ENCODE measurements at places on chromosomes 3 and 15.
A peak's percentile ranks its signal among the peaks of the same experiment; 100 is the strongest.

- DNase-seq, result no peak
Measured at GRCh38 chr15:99340347-99340746, 89.1 kb downstream of the LRRC28 start.

GRCh38 chr3:120203016-120203415 is 82.0 kb downstream of the GPR156 start:
- peak; percentile 65 for DNase-seq

DNA sequence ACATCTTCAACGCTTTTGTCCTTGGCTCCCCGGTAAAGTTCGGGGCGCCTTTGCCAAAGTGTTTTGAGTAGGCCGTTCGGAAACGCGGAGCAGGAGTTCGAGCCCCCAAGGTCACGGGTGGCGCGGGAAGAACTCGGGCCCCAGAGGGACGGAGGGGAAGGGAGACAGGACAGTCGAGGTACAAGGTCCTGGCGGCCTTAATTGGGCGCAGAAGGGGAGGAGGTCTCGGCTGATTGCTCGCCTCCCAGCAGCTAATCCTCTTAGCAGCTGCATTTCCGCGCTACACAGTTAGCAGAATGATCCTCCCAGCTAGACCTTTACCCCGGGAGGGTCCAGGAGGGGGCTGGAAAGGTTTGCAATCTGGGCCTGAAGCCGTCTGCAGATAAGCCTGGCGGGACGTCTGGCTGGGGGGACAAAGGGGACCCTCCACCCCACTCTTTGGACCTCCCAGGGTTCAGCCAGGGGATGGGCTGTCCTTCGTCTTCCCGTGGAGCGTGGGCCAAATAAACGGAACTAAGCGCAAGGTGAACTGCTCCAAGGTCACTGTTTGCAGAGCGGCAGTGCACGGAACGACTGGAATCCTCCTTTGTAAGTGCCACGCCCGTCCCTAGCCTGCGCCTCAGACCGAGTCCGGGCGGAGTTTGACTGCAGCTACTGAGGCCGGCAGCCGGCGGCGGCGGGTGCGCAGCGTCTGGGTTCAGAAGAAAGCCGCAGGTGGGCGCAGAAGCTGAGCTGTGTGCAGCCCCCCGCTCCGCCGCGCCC is 7.2 kb downstream of the EOMES start:
- DNase-seq, result no peak

GRCh38 chr3:37715358-37715757 is 146.3 kb upstream of the CTDSPL start:
- no peak for DNase-seq

DNA sequence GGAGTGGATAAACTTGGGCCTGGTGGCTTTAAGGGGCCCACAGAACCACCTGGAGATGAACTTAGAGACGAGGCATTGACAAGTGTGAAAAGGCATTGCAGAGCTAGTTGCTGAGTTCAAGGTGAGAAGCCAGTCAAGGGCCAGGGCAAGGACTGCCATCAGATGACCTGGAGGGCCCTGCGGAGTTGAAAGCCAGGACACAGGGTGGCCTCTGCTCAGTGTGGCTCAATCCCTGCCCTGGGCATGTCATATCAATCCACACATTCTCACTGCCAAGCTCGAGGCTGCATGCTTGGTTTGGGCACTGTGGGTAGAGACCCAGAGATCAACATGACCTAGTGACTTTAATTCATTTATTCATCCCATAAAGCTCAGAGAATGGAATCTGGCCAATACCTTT is 9.2 kb downstream of the PAQR5 start:
- no peak for DNase-seq

DNA sequence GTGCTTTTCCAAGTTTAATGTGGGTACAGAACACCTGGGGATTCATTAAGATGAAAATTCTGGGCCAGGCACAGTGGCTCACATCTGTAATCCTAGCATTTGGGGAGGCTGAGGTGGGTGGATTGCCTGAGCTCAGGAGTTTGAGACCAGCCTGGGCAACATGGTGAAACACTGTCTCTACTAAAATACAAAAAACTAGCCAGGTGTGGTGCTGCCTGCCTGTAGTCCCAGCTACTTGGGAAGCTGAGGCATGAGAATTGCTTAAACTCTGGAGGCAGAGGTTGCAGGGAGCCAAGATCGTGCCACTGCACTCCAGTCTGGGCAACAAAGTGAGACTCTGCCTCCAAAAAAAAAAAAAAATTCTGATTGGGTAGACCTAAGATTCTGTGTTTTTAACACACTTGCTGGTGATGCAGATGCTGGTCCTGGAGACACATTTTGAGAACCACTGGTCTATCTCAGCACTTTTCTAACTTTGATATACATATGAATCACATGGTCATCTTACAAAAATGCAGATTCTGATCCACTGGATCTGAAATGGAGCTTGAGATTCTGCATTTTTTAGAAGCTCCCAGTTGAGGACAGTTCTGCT is 223.8 kb upstream of the SATB1 start:
- DNase-seq, result no peak
